ENCODE measurements at places on chromosomes 5 and 9. TPM values are rescaled to one million over a fixed set of nuclear protein-coding genes. Genes with fewer than 3 reads are reported as not detected.

GFI1B gene
- 0.21 TPM for polyA plus RNA-seq

HAVCR2 gene
- 56.8 TPM for polyA plus RNA-seq

ZNF354C gene
- 0.19 TPM for polyA plus RNA-seq

ABHD17B gene
- 12.8 TPM for polyA plus RNA-seq

C9 gene
- polyA plus RNA-seq: not detected

FAM153A gene
- polyA plus RNA-seq: not detected

OR2Y1 gene
- not detected for polyA plus RNA-seq

CNTFR gene
- not detected for polyA plus RNA-seq

OTULINL gene
- 56.8 TPM for polyA plus RNA-seq

SLC4A9 gene
- 0.28 TPM for polyA plus RNA-seq
